AG04450 (cell line): ENCODE measurements at places on chromosomes 3 and 15. TPM values are rescaled to one million over a fixed set of nuclear protein-coding genes. Genes with fewer than 3 reads are reported as not detected.

GRCh38 chr3:172654470-172654869 is 56.4 kb downstream of the NCEH1 start:
- DNase-seq: no peak

DNA sequence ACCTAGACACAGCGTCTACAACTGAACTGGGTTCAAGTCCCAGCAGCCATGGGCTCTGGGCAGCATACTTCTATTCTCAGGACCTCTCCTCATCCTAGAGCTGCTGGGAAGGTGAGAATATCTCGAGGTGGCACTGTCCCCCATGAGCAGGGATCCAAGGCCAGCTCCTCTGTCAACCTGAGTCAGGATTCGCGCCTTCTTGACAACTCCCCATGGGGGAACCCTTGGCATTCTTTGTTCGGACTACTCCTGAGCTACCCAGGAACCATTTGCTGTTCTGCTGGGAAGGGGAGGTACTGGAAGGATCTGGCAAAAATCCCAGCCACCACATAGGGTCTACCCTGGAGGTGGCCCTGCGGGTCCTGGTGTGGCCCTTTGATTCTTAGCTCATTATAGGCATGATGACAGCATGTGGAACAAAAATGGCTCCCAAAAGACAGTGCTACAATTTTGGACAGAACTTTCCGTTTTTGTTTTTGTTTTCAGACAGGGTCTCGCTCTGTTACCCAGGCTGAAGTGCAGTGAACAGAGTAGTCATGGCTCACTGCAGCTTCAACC is 22.3 kb downstream of the PLXNB1 start:
- DNase-seq: no peak

GRCh38 chr3:15601399-15602145 is at the start of the genes BTD and HACL1:
TSS of gene BTD (plus strand) at chr3:15601745. CDS start at chr3:15635440, 33,695 bp downstream.
TSS of gene HACL1 (minus strand) at chr3:15601569. CDS start at chr3:15601463, 106 bp downstream.
- DNase-seq: peak; percentile 98

DNA sequence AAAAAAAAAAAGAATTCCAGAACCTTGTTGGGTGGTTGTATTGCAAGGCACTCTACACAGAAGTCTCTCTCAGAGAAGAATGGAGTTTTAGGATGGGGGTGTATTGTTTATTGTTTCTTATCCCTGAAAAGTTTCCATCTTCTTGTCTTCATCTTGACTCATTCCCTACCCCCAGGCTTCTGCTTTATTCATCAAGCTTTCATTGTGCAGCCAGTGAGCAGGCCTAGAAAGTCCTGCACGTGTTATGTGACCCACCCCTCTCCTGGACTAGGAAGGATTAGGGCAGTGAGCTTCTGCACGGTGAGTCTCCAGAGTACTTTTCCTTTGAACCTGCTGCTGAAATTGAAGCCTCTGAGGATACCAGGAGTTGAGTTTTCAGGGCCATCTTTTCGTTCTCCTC is 150.9 kb upstream of the IL12A start:
- no peak for DNase-seq

DNA sequence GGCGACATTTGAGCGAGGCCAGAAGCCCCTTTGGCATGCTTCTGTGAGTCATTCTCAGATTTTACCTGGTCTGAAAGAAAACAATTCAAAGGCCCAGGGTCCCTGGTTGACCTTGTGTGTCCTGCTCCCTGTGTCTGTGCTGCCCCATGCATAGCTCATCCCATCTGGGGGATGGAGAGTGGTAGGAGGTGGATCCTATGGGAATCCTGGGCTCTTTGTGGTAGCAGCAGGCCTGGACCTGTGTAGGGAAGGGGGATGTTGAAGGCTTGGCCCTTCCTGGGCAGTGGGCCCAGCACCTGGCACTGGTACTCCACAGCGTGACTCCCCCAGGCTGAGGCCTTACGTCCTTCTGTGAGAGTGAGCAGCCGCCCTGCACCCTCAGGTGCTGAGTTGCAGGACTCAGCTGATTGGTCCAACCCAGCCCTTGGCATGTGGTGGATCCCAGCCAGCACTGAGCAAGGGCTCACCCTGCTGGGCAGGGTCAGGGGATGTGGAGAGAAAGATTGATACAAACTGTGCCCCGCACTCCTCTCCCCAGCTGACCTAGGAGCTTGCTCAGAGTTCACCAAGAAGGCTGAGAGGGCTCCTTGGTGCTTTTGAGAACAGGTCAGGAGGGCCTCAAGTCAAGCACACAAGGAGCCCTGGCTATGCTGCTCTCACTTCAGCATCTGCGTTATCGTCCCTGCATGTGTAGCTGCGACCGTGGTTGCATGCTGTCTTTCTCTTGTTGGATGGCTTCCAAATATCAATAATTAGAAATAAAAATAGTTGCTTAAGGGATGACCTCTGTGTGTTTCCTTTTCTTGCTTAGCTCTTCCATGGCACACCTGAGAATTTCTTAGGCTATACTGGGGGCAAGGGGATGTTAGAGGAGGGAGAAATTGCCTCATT is 21.4 kb upstream of the JMJD7 start:
- DNase-seq: no peak

C15orf62 gene
- 0.05 TPM in 2 replicates for polyA plus RNA-seq

DNA sequence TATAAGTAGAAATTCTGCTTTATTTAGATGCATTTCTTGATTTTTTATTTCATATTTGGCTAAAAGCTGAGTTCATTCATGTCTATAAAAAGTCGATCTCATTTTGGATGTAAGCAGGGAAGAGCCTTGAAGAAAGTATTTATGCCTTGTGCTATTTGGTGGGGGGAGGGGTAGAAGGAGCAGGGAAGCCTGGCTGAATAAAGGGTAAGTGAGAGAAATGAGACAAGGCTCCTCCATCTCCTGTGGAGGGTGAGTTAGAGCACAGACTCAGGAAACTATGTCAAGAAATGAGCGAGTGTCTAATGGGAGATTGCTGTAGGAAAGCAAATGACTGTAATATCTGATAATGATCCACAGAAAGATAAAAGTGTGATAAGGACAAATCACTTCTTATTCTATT is 121.8 kb upstream of the ATP11B start:
- DNase-seq: no peak

HTR3E gene
- polyA plus RNA-seq: not detected in 2 replicates

- DNase-seq: no peak
Observed at GRCh38 chr15:69060041-69060481, 45.6 kb downstream of the NOX5 start.

- DNase-seq: no peak
Observed at GRCh38 chr3:39024497-39024896, 27.2 kb downstream of the SCN11A start.

GRCh38 chr15:81363276-81363675 is 10.7 kb downstream of the TMC3 start:
- DNase-seq: no peak

GRCh38 chr3:197372047-197372661 is 73.7 kb upstream of the DLG1 start:
- peak; percentile 69 for DNase-seq

GRCh38 chr3:59426821-59427565 is 377.2 kb upstream of the CFAP20DC start:
- no peak for DNase-seq

DNA sequence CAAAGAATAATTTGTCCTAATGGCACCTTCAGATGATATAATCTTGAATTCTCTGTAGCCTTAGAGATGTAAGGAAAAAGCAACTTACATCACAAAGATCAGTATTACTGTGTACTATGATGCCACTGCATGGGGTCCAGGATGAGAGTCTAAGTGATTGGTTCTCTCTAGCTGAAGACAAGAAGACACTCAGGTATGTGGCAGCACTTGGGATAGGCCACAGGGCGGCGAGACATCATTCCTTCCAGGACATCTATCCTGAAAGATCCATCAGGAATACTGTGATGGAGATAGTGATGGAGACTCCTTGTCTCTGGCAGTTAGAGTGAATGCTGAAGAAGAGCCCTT is 2.5 kb downstream of the CD200 start:
- DNase-seq: no peak

- DNase-seq: no peak
Observed at GRCh38 chr15:45401665-45402161, 23.4 kb upstream of the GATM start.

GRCh38 chr15:29822100-29822683 is at the start of gene TJP1:
TSS of gene TJP1 (minus strand) at chr15:29822468. CDS start at chr15:29822028, 440 bp downstream.
- DNase-seq: peak; percentile 23

- no peak for DNase-seq
Observed at GRCh38 chr15:70048578-70049514, 48.9 kb downstream of the TLE3 start.

DNA sequence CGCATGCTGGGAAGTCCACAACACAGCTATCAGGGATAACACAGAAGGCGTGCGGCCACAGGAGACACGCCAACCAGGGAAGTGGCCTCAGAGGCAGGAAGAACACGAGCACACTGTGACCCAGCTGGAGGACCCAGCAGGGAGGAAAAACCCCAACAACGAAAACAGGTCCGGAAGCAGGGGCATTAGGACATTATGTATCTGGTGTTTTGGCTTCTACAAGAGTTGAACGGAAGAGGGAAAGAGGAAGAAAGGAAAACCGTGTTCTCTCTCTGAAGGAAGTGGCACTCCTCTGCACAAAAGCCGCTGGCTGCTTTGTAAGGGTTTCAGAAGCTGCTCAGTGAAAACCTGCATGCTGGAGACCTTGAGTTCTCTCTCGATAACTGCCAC is 61.8 kb downstream of the HACD2 start:
- no peak for DNase-seq

GATM gene
- polyA plus RNA-seq: 0.07 and 0.10 TPM in 2 replicates

DNA sequence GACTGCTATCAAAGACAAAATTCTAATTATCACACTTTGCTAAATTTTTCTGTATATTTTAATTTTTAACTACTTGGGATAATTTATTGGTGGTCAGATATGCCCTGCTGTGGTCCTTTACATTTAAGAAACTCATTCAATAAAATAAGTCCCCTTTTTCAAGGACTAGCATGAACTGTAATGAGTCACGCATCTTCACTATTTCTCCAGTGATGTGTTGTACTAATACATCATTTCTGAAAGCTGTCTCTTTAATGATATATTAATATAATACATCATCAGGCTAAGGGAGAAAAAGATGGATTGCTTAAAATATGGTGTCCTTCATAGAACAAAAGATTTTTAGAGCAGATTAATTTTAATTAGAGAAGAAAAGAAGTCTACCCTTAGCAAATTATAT is 901.4 kb downstream of the DIPK2A start:
- DNase-seq: no peak

VWA5B2 gene
- polyA plus RNA-seq: not detected in 2 replicates

DNA sequence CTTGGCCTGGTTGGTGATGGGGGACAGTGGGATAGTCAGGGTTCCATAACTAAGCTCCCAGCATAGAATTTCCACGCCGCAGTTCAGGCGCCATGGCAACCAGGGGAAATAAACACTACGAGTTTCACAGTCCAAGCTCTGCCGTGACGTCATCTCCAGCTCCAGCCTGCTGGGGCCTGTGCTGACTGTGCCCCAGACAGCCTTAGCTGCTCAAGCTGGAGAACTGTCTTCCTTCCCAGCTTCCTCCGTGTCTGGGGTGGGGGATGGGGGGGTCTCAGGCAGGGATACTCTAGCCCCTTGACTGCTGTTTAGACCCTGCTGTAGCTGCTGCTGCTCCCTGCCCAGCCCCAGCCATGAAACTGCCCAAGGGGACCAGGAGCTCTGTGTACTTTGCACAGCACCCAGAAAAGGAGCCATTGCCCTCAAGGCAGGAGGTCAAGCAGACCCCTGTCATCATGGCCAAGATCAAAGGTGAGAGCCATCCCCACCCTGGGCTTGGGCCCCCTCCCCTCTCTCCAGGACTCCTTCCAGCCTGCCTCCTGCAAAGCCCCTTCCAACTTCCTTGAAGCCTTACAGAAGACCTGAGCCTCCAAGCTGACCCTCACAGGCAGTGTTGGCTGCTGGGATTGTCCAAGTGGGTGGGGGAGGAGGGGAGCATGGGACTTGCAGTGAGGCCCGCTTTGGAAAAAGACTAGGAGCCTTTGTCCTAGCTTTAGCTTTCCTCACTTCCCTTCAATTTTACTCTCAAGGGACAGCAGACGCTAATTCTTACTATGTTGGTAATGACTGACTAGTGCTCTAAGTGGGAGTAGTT is 11.4 kb upstream of the CSPG4 start:
- DNase-seq: peak; percentile 87

SH2D7 gene
- polyA plus RNA-seq: 0.04 TPM in 1 of 2 replicates, not detected in the other

GRCh38 chr3:149511040-149511626 is 36.6 kb downstream of the TM4SF4 start:
- DNase-seq: no peak

DNA sequence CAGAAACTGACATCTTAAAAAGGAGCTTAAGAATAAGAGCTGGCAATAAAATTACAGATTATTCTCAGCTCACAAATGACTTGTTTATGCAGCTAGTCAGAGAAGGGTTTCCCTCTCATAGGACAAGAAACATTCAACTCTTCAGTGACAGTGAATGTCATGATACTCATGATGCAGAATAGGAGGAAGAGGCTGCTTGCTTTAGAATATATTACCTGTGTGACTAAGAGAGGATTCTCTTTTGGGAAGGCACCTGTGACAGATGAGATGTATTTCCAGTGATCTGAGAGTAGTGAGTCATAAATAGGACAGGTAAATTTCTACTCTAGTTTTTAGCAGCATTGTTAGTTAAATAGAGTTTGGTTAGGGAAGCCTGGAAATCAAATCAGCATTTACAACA is 39.9 kb downstream of the RASA2 start:
- DNase-seq: no peak

GRCh38 chr15:67777773-67778172 is 47.5 kb upstream of the SKOR1 start:
- no peak for DNase-seq

GRCh38 chr3:97942801-97943546 is 29.3 kb downstream of the RIOX2 start:
- DNase-seq: no peak

POPDC2 gene
- polyA plus RNA-seq: 0.38 and 0.43 TPM in 2 replicates

DNA sequence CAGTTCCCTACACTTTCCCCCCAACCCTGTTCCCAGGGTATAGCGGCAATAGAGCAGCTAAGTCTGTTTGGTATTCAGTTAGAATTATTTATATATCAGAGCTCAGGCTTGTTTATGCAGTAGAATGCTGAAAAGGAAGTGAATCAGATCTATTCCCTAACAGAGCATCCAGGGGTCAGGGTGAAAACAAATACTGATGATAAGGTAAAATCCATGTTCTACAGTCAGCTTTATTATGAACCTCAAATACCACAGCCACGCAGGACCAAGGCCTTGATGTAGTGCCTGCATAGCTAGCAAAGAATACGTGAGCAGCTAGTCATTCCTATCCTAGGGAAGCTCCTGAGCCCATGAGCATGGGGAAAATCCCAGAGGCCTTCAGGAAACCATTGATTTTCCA is 229.7 kb upstream of the ICE2 start:
- DNase-seq: peak; percentile 91

DNA sequence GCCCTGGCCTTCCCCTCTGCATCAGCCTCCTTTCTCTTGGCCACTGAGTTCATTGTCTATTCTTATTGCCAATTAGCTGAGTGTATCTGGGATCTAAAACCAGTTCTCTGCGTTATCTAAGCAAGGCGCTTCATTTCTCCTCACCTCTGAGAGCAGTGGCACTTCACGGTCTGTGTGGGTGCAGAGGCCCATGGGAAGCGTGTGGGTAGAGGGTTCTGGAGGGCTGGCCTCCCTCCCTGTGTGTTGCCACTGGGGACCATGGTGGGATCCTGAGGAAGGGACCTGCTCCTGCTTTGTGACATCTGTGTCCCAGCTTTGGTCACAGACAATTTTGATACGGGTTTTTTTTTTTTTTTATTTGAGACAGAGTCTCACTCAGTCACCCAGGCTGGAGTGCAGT is 32.7 kb downstream of the EDEM1 start:
- DNase-seq: no peak
